Activated CD4-positive, alpha-beta memory T cell treated with anti-CD3 and anti-CD28 coated beads for 36 hours (primary cell): ENCODE measurements at places on chromosomes 16 and 17. TPM values are rescaled to one million over a fixed set of nuclear protein-coding genes. Genes with fewer than 3 reads are reported as not detected.

KRT40 gene
- not detected for total RNA-seq

SAP30BP gene
- 81.4 TPM for total RNA-seq

CHST5 gene
- 0.34 TPM for total RNA-seq

PAM16 gene
- total RNA-seq: 63.4 TPM

STAT5A gene
- total RNA-seq: 215 TPM

KCNG4 gene
- not detected for total RNA-seq
